ENCODE measurements at places on chromosomes 5 and 9.

DNA sequence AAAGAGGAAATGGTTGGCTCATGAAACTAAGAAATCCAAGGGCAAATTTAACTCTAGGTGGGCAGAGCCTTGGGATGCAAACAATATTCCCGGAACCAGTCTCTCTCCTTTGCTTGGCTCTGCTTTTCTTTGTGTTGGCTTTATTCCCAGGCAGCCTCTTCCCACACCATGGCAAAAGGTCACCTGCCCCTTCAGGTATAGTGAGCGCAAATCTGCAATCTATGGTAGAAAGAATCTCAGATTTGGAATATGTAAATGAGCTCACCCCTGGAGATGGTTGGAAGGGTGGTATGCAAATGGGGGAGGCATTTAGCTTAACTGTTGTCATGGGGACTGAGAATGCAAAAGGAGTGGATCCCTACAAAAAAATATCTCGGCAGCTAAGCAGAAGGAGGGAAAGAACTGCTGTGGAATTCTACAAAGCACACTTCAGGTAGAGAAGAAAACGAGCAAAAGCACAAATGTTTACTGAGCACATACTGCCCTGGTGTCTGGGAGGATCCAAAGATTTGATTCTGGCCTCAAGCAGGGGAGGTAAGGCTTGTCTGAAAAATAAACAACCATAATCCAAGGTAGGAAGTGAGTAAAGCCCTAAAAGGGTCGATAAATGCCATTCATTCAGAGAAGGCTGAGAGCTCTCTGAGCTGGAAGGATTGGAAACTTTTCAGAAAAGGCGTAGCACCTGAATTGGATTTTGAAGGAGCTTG lies 139.7 kb downstream of the TLE1 start:
- DNase-seq = no peak

GRCh38 chr9:127763918-127764384 lies 14.5 kb downstream of the SH2D3C start:
- no peak for DNase-seq

DNA sequence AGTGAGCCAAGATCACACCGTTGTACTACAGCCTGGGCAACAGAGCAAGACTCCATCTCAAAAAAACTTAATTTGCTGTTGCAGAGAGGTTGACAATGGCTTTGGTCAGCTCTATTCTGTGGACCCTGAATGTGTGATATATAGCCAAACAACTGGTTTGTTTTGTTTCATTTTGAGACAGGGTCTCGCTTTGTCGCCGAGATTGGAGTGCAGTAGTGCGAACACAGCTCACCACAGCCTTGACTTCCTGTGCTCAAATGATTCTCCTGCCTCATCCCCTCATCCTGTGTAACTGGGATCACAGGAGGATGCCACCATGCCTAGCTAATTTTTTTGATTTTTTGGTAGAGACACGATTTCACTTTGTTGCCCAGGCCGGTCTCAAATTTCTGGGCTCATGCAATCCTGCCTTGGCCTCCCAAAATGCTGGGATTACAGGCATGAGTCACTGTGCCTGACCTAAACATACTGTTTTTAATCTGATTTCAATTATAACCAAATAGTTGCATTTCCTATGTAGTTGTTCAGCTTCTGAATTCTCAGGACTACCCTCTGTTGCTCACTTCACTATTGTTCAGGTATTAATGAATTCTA lies 9.8 kb downstream of the RNF183 start:
- DNase-seq = no peak

DNA sequence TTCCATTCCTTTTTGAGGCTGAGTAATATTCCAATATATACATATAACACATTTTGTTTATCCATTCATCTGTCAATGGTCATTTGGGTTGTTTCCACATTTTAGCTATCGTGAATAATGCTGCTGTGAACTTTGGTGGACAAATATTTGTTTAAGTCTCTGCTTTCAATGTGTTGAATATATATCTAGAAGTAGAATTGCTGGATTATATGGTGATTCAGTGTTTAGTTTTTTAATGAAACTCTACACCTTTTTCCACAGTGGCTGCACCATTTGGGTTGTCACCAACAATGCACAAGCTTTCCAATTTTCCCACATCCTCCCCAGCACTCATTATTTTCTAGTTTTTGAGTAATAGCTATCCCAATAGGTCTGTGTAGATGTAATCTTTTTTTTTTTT lies 69.5 kb downstream of the ACTBL2 start:
- DNase-seq = no peak

GRCh38 chr9:100011062-100011681 lies 87.6 kb downstream of the ERP44 start:
- no peak for DNase-seq

DNA sequence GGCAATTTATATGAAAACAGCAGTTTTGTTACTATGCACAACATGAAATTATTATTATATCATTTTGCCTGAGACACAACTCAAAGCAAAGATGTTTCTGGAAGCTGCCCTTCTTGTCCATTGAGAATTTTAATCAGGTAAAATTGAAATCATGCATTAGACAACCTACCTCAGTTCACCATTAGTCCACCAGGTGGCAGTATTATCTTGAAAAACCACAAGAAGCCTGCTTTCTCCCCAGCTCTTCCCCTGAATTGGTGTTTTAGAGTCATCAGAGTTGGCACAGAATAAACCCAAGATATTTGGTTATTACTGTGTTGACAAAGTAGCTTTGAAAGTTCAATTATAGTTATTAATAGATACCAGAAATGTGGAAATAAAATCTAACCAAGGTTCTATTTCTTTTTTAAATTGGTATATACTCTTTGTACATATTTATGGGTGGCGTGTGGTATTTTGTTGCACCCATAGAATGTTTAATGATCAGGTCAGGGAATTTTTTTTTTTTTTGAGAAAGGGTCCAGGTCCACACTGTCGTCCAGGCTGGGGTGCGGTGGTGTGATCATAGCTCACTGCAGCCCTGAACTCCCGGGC lies 25.7 kb downstream of the UTP15 start:
- no peak for DNase-seq

GRCh38 chr9:6575324-6576034 lies 70.0 kb downstream of the GLDC start:
- DNase-seq = no peak

Data from stimulated activated CD4-positive, alpha-beta T cell treated with anti-CD3 and anti-CD28 coated beads, Interleukin-1b, Interleukin-23, amount 100 ng/mL, for 1 hour (primary cell).